ENCODE measurements at places on chromosomes 2 and 18.

DNA sequence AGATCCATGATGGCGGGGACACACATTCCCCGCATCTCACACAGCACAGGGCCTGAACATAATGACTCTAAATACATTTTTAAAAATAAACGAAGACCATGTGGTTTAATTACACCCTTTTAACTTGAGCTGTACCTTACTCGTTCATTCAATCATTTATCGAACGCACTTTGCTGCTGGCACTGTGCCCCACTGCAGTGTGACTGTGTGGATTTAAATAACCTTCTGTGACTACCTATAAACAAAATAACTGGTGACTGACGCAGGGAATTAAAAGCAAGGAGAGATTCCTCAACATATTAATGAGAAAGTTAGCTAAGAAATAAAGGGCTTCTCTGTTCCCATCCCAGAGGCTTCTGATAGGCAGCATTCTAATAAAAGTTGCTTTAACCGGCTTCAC lies 10.9 kb upstream of the FZD7 start:
- DNase-seq, result no peak

DNA sequence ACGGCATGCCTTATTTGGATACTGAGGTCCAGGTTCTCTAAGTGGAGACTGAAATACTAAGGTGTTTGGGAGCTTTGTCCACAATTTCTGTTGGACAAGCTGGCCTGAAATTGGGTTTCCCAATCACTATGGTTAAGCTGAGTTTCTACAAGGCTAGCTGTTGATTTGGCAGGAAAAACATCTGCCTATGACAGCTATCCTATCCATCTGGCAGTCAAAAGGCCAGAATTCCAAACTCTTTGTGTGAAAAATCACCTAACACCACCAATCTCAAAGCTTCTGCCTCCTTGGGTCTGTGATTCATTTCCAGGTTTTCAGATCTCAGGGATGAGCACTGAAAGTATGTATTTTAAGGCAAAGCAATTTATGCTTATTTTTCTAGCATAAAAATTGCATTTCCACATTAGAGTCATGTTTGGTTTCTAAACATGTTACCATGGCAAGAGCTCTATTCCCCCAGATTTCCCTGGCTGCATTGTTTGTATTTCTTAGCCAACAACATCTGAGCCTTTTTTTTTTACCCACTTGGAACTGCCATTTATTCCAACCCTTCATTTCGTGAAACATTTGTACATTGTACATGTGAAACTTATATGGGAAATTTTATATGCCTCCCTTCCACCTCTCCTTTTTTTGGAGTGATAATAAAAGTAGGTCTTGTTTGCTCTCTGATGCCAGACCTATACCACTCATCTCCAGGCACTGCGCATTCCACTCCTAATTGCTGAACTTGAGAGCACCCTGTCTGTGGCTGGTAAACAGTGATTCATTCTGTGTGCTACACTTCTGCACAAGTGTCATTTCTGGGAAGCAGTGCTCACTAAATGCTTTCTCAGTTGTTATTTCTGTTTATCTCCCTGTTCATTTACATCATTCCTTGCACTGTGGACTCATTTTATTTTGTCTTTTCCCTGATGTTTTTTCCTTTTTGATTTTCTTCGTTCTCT lies 15.9 kb upstream of the CCDC85A start:
- no peak for DNase-seq

DNA sequence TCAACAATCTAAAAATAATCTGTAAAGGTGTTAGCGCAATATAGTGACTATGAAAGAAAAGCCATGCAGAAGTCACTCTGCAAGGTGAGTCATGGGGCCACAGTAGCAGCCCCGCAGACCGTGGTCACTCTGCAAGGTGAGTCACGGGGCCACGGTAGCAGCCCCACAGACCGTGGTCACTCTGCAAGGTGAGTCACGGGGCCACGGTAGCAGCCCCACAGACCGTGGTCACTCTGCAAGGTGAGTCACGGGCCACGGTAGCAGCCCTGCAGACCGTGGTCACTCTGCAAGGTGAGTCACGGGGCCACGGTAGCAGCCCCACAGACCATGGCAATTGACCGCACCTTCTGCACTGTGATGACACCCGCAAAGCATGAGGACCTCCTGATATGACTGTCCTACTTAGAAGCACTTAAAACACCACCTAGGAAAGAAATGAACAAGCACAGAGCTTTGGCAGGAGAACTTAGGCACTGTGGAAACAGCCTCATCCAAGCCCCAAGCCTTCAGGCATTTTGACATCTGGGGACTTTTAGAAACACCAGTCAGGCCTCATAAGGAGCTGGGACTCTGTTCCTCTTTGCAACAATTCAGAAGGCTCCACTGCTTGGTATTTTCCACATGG lies 70.1 kb downstream of the LDLRAD4 start:
- DNase-seq, result no peak

DNA sequence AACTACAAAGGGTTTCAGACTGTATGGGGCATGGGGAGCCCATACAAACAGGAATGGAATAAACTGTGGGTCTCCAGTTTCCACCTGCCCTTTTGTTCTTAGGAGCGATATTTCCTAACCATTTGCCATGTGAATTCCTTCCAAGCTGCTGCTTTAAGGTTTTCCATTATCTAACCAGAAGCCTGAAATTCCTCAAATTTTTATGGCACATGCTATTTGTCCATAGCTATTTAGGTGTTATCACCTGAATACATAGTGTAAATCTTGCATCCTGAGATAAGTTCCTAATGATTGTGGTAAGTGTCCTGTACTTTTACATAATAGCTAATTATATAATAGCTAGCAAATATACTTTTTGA lies 17.4 kb upstream of the PAIP2B start:
- no peak for DNase-seq

DNA sequence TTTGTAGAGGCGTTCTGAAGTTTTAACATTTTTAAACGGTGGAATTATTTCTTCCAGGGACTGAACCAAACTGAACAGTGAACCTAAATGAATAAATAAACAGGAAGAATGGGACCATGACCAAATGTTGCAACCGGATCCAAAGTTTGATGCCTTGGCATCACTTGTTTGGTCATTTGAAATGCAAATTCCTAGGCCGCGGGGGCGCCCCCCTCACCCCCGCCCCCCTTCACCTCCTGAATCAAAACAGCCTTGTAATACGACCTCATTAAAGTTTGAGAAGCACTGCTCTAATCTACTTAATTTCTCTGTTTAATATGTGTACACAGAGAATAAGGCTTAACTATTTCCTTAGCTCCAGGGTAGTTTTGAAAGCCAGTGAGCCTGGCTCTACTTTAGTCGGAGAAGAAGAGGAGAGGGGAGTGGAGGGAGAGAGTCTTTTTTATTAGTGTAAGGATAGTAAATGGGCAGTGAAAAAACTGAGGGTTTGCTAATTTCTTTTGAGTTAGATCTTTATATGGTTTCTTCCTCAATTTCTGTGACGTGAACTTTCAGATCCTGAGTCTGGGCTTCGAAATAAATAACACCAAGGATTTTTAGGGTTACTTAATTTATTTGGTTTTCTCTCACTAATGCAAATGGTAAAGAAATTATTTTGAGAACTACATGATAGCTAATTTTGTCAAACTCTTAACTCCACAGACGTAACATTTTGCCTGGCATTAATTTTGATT lies 5.7 kb downstream of the C2orf80 start:
- DNase-seq, result peak; percentile 60

GRCh38 chr2:67135208-67135607 lies 261.9 kb upstream of the ETAA1 start:
- DNase-seq, result no peak

DNA sequence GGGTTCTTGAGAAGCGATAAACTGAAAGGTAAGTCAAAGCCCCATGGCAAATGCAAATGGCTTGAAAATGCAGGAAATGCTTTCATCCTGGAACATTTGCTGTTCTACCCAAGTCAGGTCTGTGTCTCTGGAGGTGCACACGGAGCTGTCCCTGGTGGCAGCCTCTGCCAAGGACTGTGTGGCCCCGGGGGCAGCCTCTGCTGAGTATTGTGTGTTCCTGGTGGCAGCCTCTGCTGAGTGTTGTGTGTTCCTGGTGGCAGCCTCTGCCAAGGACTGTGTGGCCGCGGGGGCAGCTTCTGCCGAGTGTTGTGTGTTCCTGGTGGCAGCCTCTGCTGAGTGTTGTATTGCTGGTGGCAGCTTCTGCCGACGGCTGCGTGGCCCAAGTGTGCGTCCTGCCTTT lies 135.6 kb upstream of the ALKAL2 start:
- DNase-seq, result no peak

DNA sequence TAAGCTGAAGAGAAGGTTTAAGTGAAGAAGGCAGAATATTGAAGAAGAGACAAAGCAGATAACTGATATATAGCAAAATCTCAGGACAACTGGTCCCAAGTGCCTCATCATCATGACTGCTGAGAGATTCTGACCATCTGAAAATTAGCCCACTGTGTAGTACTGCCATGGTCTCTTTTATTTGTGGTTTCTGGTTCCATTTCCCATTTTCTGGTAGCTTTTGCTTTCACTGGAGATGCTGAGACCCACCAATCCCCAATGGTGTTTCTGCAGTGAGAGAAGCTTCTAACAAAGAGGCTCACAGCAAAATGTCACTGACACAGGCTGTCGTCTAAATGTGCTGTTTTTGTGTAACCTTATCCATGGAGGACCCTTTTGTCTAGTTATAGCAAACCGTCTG lies 79.5 kb downstream of the TMEM163 start:
- no peak for DNase-seq

- no peak for DNase-seq
Measured at GRCh38 chr18:51654488-51655326, 457.2 kb upstream of the MEX3C start.

- DNase-seq, result no peak
Measured at GRCh38 chr2:20099780-20100179, 48.4 kb upstream of the LAPTM4A start.

GRCh38 chr2:88281302-88282217 lies 111.4 kb downstream of the THNSL2 start:
- no peak for DNase-seq

- no peak for DNase-seq
Measured at GRCh38 chr2:143469323-143469722, 340.1 kb downstream of the ARHGAP15 start.

GRCh38 chr2:168478206-168478605 lies 22.1 kb downstream of the CERS6 start:
- DNase-seq, result no peak

DNA sequence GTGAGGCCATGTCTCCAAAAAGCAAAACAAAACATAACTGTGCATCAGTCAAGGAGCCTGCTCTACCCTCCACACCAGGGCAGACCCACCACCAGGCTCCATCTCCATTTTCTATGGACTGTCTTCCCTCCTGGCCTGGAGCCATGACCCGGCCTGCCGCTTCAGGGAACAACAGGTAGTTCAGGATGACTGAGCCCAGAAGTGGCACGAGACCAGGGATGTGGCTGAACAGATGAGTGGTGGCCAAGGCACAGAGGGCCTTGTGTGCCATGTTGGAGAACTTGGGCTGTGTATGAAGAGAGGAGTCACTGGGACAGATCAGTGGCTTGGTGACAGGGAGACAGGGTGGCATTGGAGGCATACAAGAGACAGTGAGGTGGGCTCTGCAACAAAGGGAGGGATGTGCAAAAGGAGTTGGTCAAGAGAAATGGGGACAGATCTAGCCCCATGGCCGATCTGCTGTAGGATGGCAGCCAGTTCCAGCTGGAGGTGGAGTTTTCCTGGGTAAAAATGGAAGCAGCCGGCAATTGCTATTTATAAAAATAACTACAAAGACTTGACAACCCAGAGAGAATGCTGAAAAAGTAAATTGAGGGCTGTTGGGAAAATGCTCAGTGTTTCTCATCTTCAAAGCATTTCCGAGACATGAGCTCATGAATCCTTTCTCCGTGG lies 35.0 kb downstream of the TMEM177 start:
- DNase-seq, result no peak

GRCh38 chr2:1636791-1637415 lies 107.4 kb downstream of the PXDN start:
- DNase-seq, result no peak

GRCh38 chr2:105789745-105790460 lies 45.2 kb downstream of the NCK2 start:
- DNase-seq, result no peak

- no peak for DNase-seq
Measured at GRCh38 chr18:77981874-77982273, 732.2 kb downstream of the GALR1 start.

GRCh38 chr2:145002624-145003023 lies 482.7 kb upstream of the ZEB2 start:
- no peak for DNase-seq

- DNase-seq, result no peak
Measured at GRCh38 chr18:48905513-48905912, 45.3 kb downstream of the SMAD7 start.

GRCh38 chr18:79864006-79864725 lies 66.4 kb downstream of the KCNG2 start:
- no peak for DNase-seq

DNA sequence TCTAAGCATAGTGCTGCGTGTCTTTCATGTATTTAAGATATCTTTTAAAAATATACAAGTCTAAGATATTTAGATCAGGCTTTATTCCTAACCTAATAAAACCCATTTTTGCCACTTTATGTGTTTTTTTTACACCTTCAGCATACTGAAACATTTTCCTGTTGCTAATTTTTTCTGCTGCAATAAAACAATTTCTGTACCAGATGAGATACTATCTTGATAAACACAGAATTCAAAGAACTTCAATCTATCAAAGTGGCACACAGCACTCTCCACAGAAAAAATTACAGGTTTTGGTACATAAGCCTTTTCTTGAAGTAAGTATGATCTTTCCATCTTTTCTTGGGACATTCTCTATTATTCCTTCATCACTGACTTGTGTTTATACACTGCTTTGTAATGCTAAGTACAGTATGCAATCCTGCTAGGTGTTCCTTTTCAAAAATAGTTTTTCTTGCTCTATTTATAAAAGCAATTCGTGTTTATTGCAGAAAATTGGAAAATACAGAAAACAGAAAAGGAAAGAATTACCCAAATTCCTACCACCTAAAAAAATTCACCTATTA lies 16.2 kb downstream of the REV1 start:
- DNase-seq, result no peak

DNA sequence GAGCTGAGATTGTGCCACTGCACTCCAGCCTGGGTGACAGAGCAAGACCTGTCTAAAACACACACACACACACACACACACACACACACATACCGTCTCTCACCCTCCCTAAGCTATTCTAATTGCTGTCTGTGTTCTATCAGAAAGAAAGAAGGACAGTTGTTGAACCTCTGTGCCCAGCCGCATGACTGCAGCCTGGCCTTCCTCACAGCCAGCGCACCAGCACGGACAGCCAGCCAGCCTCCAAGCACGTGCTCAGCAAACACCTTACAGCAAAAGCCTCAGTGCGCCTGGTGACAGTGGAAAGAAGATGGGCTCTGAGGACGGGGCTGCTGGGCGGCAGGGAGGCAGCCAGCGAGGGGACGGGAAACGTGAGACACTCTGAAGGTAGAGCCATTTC lies 58.0 kb downstream of the ZNF516 start:
- no peak for DNase-seq

- DNase-seq, result no peak
Measured at GRCh38 chr2:30752811-30753210, 54.4 kb downstream of the CAPN13 start.
